T47D (cell line): ENCODE measurements at places on chromosomes 1 and 21.

DNA sequence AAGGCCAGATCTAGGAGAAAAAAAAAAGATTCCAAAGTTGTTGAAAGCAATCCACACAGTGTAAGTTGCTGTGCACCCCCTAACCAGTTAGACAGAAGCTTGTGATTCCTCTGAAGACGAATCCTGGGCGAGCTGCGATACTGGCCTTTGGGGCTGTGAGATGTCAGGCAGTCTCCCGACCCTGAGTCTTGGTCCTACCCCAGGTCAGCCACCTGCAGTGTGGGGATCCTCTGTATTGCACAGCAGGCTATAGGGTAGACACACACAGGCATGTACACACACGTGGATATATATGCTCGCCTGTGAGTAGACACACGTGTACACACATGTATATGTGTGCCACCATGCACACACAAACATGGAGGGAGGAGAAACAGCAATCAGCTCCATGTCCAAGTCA, 12.9 kb downstream of the ACTRT2 start:
- DNase-seq = no peak

DNA sequence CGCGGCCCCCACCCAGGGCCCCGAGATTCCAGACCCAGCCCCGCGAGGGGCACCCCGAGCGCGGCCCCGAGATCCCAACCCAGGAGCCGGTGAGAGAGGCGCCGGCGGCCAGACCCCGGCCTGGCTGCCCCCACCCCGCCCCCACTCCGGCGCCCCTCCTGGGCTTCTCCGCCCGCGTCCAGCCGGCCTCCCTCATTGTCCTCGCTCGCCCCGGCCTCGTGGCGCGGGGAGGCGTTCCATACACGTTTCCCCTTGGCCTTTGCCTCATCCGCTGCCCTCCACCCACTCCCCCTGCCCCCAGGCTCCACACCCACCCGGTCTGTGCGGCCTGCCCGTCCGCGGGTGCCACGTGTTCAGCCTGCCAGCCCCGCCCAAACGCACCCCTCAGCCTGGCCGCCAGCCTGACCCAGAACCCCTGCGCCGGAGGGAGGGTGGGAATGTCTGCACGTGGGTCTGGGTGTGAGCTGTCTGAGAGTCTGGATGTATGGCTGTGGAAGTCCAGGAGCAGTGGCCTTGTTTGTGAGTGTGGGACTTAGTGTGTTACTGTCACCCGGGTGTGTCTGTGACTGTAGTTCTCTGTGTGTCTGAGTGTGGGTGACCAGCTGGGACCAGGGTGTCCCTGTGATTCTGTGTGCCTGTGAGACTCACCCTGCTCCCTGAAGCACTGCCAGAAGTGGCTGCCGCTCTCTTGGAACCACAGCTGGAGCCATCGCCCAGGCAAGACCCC, 681 bp downstream of the B4GALT2 start:
- peak; percentile 33 for DNase-seq

- DNase-seq = no peak
Observed at GRCh38 chr1:24540906-24541710, 14.8 kb upstream of the NCMAP start.

GRCh38 chr1:226549094-226549936, 751 bp downstream of the STUM start:
- DNase-seq = no peak

GRCh38 chr1:237684236-237684635, 206.5 kb downstream of the ZP4 start:
- DNase-seq = peak; percentile 22

DNA sequence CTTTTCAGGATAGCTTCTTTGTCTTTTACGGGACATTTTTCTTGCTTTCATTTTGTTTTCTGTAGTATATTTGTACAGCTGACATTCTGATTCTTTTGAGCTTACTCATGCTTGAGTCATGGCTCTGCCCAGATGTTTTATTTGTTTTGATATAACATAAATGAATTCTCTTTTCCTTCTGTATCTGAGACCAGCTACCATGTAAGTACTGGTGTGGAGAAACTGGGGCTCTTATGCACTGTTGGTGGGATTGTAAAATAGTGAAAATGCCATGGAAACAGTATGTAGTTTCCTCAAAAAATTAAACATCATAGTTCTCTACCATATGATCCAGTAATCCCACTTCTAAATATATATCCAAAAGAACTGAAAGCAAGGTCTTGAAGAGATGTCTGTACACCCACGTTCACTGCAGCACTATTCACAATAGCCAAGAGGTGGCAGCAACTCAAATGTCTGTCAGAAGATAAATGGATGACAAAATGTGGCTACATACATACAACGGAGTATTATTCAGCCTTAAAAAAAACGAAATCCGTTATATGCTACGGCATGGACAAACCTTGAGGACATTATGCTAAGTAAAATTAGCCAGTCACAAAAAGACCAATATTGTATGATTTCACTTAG, 61.4 kb downstream of the EIF2B3 start:
- DNase-seq = no peak

DNA sequence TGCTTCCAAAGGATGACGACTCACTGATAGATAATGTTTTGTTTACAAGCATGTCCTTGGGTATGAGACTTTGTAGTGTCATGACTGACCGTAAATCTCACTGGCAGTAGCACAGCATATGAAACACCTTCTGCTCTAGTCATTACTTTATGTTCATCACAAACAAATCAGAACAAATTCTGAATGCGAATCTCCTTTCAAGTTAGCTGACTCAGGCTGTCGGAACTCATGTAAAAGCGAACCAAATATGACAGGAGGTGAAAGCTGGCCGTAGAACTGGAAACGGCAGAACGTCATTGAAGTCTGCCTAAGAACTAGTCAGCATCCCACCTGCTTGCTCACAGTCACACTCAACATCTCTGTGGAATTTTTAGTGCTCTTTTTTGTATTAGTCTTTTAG, 143.9 kb downstream of the RGS7 start:
- no peak for DNase-seq

DNA sequence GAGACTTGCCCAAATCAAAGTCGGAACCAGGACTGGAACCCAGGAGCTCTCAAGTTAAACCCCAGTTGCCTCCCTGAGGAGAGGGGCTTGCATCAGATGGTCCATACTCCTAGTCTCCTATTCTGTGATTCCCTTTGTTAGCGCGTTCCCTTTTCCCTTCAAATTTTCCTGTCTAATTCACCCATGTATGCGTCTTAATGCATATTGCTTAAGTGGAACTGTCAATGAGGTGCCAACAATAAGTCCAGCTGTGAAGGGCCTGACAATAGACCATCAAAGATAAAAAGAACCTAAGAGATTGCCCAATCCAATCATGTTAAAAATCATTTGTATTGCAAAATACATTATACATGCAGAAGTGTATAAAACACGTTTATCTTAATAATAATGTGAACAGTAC, 634 bp upstream of the SPATA6 start:
- DNase-seq = no peak

DNA sequence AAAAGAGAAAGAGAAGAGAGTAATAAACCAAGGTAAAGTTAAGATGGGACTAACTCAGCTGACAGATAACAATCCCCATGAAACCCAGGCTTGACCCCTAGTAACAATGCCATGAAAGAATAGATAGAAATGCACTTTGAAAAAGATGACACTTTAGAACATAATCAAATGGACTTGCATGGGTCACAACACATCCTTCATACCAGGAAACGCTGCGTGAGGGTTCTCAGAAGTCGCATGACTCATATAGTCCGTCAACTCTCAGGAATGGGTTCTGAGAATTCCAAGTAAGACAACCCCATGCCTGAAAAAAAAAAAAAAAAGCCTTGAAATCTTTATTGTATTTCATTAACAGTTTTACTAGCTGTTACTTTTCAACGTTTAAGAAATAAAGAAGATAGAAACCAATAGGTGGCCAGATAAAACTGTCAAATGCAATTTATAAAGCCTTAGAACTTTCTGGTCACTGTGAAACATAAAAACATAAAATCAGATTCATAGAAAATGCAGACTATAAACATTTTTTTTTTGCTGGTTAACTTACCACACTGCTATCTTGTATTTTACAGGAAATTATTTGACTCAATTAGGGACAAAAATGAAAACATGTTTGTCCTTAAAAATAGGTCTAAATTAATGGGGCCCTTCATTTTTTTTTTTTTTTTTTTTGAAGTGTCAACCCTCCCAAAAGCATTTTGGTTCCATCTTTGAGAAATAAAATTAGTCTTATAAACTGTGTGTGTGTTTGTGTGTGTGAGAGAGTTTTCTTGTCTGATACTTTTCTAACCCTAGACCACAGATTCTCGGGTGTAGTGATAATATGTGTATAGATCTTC, 202.1 kb downstream of the NCAM2 start:
- DNase-seq = no peak

- no peak for DNase-seq
Observed at GRCh38 chr1:147641291-147641690, 29.0 kb downstream of the ACP6 start.

DNA sequence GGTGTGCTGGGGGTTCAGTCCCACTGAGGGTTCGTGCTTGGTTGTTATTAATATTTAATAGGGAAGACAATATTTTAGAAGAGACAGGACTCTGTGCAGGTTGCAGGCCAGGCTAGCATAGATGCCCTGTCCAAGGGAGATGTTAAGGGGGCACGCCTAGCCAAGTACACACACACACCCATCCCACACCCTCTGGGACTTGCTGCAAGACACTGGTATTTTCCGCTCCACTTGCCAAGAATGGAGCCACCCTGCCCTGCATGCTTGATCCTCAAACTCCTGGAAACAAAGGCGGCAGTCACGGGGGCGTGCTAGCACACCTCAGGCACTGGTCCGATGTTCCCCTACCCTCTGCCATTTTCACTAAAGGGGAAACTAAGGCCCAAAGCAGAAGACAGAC, 99.1 kb downstream of the MRPL37 start:
- DNase-seq = no peak
